Daoy (cell line): ENCODE measurements at places on chromosomes 2 and 18. TPM values are rescaled to one million over a fixed set of nuclear protein-coding genes. Genes with fewer than 3 reads are reported as not detected.

Gene ANKRD62
- not detected in 2 replicates for total RNA-seq

Gene SLC11A1
- not detected in 2 replicates for total RNA-seq

Gene SATB2
- total RNA-seq, result 8.2 and 11.5 TPM in 2 replicates

Gene DSG1
- not detected in 2 replicates for total RNA-seq

Gene GALNT5
- under 0.01 and 0.03 TPM in 2 replicates for total RNA-seq

Gene TMEM150A
- total RNA-seq, result 0.65 and 4.0 TPM in 2 replicates

DNA sequence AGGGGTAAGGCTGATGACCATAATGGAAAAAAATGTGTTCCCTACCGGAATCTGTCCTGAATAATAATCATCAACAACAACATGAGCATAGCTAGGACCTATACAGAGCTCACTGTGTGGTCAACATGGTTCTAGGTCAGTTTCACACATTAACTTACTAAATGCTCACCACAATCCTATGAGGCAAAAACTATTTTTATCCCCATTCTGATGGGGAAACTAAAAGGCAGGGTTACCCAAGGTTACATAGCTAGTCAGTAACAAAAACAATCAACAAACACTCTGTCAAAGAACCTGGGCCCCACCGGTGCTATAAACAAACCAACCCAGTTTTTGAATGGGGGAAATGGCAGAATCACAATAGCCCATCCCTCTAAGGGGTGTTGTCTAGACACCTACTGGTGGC is 40.1 kb downstream of the AOX1 start:
- no peak for DNase-seq

DNA sequence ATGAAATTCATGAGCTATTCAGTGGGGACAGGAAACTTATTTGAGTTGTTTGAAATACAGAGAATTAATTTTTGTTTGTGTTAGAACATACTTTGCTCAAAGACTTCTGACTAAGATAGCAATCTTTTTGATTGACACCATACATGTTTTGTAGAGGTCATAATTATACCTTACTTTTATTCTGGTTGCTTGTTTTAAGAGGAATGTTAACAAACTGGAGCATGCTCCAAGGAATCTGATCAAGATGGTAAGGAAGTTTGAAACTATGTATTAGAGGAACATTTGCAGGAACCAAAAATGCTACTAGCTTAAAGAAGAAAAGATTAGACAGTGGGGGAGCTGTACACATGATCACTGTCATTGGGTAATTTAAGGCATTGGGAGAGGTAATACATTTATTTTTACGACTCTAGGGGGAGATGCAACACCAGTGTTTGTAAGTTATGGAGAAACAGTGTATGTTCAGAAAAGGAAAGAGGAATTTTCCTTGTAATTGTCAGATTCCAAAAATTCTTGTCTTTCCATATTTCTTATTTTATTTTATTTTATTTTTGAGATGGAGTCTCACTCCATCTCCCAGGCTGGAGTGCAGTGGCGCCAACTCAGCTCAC is 8.0 kb downstream of the AGFG1 start:
- no peak for DNase-seq

- no peak for DNase-seq
These were observed 277.1 kb downstream of the PIEZO2 start for GRCh38 chr18:10872304-10872703.

GRCh38 chr18:79771446-79772107 is 26.2 kb upstream of the KCNG2 start:
- DNase-seq, result no peak

GRCh38 chr2:38301340-38301968 is 75.6 kb downstream of the ATL2 start:
- DNase-seq, result no peak

DNA sequence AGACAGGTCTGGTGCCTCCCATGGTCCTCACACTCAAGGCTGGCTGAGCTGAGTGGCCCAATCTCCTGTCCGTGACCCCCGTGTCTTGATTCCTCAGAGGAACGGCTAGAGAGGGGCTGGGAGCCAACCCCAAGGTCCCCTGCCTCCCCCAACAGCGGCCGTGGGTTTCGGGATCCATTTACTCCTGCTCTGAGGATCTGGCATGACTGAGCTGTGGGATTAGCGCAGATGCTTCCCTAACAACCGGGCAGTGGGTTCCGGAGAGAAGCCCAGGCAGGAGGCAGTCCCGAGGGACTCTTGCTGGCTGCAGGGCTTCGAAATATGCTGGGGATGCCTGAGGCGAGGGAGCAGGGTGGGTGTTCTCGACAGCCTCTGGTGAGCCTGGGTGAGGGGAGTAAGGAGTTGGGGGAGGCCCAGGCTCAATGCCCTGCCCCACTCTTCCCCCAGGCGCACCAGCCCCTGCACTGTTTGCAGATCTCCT is 18.9 kb downstream of the GPR35 start:
- DNase-seq, result no peak

GRCh38 chr2:223635080-223635479 is 32.9 kb upstream of the SCG2 start:
- DNase-seq, result no peak

DNA sequence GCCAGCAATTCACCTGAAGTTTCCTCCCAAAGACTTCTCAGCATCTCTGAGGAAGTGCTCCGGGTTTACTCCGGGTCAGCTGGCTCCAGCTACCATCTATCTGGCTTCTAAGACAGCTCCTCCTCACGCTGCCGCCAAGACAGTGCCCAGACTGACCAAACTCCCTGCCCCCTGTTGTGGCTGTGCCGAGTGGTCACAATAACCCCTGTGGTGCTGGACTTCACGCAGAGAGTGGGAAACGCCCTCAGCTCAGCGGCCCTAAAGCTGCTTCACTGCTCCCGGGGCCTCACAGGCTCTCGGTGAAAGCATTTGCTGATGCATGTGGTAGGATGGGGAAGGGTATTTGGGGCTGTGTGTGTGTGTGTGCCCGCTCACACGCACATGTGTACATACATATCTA is 154.8 kb upstream of the ZNF236 start:
- DNase-seq, result no peak

- DNase-seq, result no peak
These were observed 122.1 kb downstream of the ACOXL start for GRCh38 chr2:110854355-110855081.

GRCh38 chr18:74459889-74460288 is 2.8 kb upstream of the DIPK1C start:
- no peak for DNase-seq

GRCh38 chr18:51135795-51136194 is 61.7 kb downstream of the MEX3C start:
- peak; percentile 15 for DNase-seq

GRCh38 chr2:239106314-239106908 is 258.5 kb downstream of the TWIST2 start:
- DNase-seq, result peak; percentile 68

DNA sequence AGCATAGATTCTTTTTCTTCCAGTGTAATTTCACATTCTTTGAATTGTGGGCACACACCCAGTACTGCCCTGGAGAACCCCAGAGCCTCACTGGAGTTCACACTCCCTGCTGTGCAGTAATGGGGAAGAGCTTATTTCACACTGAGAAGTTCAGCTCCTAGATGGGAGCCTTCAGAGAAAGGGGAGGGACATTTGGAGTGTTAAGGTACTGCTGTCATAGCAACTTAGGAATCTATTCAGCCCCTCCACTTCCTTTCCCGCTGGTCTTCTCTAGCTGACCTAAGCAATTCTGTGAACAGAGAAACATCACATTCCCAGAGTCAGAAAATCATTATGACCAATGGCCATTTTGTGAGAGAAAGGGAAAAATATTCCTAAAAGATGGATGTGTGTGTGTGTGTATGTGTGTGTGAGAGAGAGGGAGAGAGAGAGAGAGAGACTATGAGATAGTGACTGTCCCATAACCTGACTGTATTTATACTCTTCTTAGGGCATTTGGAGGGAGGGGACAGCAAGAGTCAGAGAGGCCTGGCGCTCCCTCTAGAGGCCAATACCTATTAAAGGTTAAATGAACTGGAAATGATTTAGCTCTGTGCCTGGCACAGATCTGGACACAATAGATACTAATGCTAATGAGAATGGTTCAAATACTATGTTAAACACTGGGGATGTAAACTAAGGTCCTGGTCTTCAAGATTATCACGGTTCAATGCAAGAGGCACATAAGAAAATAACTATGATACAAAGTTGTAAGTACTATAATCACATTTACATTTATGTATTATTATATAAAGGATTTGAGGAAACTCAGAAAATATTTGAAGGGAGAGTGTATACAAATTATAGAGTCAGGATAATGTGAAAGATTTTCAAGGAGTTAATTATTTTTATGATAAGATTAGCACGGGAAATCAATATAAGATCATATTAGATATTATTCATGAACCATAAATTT is 41.5 kb upstream of the RPE start:
- peak; percentile 61 for DNase-seq

DNA sequence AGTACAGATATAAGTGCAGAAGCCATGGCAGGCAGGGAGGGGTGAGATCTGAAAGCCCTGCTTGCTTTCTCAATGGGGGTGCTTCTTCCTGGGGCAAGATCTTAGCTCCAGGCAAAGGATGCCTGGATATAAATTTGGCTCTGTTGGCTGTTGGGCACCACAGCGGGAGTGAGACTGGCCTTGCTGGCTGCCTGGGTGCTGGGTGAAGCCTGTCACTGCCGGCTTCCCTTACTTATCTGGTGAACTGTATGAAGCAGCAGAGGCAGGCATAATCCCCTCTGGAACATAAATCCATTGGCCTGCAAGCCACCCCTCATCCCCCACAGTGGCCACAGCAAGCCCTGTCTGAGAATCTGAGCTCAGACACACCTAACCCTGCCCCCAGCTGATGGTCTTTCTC is 27.4 kb upstream of the SP140L start:
- no peak for DNase-seq

GRCh38 chr2:38380397-38381130 is 3.5 kb upstream of the ATL2 start:
- no peak for DNase-seq
